ENCODE measurements at places on chromosomes 5 and 9. TPM values are rescaled to one million over a fixed set of nuclear protein-coding genes. Genes with fewer than 3 reads are reported as not detected.

FAM163B gene
- not detected for total RNA-seq

PAEP gene
- not detected for total RNA-seq

PDLIM4 gene
- 66.9 TPM for total RNA-seq

CTSV gene
- total RNA-seq: 1.6 TPM

GPX3 gene
- 2.3 TPM for total RNA-seq

HSD17B3 gene
- total RNA-seq: not detected

LRRTM2 gene
- under 0.01 TPM for total RNA-seq

CYSRT1 gene
- not detected for total RNA-seq

SLC31A2 gene
- 5.8 TPM for total RNA-seq
